ENCODE measurements at places on chromosomes 4 and X.

GRCh38 chrX:66015152-66015831, 24.6 kb downstream of the VSIG4 start:
- no peak for DNase-seq

DNA sequence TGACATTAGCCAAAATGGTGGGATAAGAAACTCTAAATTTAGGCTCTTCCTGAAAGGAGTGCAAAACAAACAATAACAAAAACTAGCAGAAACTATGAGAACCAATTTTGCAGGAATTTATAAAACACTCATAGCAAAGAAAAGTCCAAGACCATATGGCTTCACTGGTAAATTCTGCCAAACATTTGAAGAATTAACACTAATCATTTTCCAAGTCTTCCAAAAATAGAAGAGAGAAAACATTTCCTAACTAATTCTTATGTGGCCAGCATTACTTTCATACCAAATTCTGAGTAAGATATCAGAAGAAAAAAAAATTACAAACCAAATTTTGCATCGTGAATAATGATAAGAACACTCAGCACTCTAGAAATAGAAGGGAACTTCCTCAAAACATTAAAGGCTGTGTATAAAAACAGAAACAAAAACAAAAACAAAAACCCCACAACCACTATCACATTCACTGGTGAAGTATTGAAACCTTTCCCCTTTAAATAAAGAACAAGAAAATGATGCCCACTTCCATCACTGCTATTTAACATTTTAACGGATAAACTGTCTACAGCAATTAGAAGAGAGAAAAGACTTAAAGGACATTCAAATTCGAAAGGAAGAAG, 524.3 kb upstream of the GALNTL6 start:
- DNase-seq: no peak

DNA sequence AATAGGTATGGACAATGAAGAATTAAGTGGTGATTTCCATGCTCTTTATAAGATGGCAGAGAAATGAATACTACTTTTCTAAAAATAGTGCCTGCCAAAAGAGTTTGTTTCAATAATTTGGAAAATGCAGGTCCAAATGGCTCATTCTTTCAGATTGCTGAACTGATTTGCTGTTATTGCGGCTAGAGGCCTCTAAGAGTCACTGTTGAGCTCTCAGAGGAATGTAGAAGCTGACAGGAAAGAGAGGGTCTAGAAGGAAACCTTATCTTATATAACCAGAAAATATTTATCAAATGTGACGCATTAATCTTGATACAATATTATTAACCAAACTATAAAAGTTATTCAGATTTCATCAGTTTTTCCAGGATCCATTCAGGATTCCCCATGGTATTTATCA, 65.7 kb upstream of the PAGE1 start:
- no peak for DNase-seq

- no peak for DNase-seq
Measured at GRCh38 chr4:126715067-126715466, 917.7 kb upstream of the INTU start.

DNA sequence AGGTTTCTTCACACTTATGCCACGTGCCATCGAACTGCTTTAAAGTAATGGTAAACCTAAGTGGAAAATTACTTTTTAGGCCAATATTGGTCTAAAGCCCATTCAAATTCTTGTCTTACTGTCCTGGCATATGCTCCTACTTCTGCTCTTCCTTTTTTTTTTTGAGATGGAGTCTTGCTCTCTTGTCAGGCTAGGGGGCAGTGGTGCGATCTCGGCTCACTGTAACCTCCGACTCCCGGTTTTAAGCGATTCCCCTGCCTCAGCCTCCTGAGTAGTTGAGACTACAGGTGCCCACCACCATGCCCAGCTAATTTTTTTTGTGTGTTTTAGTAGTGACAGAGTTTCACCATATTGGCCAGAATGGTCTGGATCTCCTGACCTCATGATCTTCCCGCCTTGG, 129.0 kb upstream of the TECRL start:
- no peak for DNase-seq

GRCh38 chr4:40311811-40312346, 23.3 kb upstream of the CHRNA9 start:
- DNase-seq: no peak

DNA sequence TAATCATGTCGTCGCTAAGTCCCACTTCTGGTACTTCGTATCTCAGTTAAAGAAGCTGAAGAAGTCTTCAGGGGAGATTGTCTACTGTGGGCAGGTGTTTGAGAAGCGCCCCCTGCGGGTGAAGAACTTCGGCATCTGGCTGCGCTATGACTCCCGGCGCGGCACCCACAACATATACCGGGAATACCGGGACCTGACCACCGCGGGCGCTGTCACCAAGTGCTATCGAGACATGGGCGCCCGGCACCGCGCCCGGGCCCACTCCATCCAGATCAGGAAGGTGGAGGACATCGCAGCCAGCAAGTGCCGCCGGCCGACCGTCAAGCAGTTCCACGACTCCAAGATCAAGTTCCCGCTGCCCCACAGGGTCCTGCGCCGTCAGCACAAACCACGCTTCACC, 11.3 kb downstream of the PNCK start:
- DNase-seq: no peak

DNA sequence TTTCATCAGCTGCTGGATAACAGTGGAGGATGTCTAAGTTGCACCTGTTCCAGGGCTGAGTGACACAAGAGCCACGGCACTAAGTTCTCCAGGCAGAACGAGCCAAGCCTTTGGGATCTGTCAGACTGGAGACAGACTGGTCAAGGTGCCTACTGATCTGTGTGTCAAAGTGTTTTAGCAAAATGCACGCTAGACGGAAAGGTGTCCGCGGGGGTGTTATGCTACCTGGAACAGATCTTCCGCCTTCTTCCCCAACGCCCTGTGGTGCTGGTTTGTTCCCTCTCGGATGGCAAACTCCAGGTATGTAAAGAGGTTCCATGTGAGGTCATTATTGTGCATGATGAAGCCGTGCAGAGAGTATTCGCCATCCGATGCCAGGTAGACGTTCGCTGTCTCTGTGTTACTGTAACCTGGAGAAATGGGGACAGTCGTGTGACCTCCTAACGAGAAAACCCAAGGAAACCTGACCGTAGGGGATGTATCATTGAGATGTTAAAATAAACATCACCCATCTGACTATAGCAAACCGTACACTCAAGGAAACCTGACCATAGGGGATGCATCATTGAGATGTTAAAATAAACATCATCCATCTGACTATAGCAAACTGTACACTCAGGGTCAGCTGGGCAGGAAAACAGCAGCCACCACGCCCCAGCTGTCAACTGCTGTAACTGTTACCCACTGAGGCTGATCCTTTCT, 29.7 kb upstream of the SLC25A6 start:
- no peak for DNase-seq

DNA sequence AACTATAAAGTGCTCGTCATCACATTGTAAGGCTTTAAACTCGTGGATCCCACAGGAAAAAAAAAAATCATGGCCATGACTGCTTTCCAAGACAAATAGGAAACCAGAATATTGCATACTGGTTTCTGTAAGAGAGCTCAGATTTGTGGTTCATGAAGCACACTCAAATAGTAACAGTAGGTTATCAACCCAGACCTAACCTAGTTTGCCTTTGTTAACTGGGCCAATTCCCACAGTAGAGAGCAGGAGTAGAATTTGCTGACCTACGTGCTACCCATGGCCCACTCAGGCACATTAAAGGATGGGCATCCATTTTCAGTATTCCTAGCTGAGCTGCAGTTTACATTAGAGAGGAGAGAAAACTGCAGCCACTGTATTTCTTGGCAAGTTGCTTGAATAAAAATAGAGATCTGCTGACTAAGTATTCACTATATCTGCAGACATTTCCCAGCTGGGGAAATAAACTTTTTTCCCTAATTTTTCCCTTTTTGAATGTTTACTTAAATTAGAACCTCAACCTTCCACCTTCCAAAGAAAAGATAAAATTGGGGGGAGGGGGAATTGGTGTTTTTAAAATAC, 218.5 kb downstream of the SPANXN3 start:
- DNase-seq: no peak

- no peak for DNase-seq
Measured at GRCh38 chr4:63155561-63155960, 1253.7 kb downstream of the TECRL start.

DNA sequence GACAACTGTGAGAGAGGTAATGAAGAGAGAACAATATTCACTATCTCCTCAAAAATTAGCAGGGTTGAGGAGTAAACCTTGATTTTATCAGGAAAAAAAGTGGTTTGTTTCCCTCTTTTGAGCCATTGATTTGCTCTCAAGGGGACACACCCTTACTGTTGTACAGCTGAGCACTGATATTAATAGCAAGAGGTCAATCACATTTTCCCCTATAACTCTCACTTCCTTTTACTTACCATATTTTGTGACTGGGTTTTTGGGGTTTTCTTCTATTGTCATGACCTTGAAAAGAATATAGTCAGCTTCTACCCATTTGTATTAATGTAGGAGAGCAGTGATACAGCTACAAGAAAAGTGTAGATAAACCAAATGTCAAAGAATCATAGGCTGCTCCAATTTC, 70.2 kb upstream of the LONRF3 start:
- DNase-seq: no peak

DNA sequence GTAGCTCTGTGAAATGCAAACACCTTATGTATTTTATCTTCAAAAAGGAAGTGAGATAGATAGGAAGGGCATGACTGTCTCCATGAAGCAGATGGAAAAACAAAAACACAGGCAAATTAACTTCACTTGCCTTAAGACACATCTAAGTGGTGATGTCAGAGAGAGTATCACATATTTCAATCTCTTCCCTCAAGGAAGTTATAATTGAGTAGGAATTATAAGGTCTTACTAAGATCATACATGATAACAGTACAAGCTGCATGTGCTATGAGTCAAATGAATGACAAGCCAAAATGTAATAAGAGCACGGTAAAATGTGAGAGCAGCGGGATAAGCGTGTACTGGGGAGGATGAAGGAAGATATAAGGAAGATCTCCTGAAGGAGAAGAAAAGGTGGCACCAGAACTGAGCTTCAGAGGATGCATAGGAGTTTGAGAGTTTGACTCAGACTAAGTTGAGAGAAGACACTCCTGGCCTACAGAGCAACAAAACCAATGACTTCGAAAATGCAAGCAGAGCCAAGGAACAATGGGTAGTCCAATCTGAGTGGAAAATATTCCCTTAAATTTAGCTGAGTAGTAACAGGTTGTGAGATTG, 43.3 kb upstream of the GALNT7 start:
- DNase-seq: no peak

DNA sequence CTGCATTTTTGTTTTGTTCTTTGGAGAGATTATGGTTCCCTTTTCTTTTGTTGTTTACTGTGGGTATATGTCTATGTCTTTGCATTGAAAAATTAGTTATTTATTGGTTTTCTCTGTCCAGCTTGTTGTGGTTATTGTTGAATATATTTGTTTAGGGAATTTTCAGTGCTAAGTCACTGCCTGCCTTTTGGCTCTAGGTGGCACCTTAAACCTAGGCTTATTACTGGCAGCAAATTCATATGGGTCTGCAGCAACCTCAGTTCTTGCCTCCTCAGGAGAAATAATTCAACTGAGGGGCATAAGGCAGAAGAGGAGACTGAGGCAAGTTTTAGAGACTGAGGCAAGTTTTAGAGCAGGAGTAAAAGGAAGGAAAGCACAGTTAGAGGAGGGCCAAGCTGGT, 1157.3 kb upstream of the AGA start:
- no peak for DNase-seq

DNA sequence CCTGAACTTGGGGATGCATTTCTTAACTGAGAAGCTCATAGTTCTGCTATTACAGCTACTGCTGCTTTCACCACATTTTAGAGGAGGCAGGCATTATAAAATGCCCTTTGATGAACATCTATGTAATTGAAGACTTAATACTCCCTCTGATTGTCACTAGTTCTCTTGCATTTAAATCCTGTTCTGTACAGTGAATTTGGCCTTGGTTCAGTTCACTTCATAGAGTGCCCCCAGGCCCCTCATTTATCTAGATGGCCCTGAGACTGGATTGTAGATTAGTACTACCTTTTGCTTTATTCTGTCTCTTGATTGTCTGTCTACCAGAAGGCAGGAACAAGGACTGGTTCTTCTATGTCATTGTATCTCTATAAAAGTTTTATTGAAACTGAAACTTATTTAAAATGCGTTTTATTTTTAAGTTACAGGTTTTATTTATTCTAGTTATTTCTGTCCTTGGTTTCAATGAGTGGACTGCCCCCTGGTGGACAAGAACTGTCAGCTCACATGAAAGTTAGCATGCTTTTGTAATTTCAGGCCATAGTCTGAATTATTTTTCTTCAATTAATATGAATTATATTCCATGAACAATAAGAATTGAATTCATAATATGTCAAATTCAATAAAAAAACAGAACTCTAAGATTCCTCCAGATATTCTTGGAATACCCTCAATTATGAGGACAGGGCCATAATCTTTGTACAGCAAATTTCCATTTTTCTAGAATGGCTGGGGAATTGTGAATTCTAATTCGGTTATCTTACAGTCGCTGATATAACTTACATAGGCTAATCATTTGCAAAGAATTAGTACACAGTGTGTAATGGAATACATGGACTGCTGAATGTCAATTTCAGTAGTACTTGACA, 47.2 kb upstream of the TMEM33 start:
- no peak for DNase-seq

DNA sequence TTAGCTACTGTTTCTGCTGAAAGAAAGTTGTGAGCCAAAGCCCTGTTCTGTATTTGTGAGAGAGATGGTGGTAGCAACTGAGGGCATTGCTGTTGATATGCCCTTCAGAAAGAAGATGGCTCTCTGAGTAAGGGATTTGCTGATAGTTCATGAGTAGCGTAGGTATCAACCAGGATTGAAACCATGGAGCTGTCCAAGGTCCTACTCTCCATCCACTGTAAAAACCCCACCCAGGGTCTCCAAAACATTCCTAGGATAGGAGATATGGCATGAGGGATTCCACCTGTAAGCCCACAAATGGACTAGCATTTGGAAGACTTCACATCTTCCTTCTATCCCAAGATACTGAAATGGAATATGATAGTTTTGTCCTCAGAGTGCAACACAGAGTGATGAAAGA, 277.1 kb upstream of the PRKX start:
- DNase-seq: no peak

DNA sequence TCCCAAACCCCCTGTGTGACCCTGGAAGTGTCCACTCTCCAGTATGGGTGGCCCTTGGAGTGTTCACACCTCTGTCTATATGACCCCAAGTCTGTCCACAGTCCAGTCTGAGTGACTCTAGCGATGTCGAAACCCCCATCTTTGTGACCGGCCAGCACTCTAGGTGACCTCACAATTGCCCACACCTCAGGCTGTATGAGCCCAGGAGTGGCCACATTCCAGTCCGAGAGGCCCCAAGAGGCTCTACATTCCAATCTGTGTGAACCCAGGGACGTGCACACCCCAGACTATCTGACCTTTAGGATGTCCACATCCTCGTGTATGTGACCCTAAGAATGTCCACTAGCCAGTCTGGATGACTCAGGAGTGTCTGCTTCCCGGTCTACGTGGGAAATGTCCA, 7.3 kb upstream of the GLOD5 start:
- DNase-seq: no peak

DNA sequence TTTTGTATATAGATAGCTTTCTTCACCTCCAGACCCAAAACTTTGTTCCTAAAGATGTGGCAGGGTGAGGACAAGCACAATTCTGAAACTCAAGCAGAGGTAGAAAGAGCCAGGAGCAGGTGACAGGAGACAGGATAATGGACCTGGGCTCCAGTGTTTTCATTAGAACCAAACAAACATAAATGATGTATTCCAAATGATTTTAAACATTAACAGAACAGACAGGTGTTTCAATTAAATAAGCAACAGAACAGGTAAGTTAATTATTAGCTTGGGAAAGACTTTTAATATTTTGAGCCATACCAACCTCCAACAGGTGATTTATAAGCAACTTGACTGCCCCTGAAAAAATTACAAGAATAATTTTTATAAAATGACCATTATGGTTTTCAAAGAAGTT, 459.4 kb upstream of the LCORL start:
- DNase-seq: no peak

GRCh38 chr4:108263057-108263456, 94.3 kb upstream of the LEF1 start:
- DNase-seq: no peak
